NCI-H1694 (cell line): ENCODE measurements at places on chromosomes 4 and X.
A peak's percentile ranks its signal among the peaks of the same experiment; 100 is the strongest.

GRCh38 chr4:19026281-19026680 is 1004.7 kb upstream of the LCORL start:
- no peak for DNase-seq

DNA sequence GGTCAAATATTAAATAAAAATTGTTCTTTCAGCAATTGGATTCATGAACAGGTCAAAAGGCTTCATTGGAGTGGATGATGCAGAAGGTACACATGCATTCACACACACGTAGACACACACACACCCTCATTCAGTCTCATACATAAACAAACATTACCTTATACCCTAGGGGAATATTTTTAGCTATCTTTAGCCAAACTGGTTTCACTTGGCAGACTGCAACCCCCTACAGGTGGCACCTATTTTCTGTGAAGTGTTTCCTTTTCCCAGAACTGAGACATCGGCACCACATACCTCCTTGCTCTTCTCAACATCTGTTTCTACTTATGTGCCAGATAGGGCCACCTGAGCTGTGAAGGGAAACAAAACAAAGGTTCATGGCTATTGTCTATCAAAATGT is 18.5 kb upstream of the KDR start:
- DNase-seq = no peak

GRCh38 chr4:17805580-17806155 is 4.9 kb downstream of the DCAF16 start:
- DNase-seq = no peak

DNA sequence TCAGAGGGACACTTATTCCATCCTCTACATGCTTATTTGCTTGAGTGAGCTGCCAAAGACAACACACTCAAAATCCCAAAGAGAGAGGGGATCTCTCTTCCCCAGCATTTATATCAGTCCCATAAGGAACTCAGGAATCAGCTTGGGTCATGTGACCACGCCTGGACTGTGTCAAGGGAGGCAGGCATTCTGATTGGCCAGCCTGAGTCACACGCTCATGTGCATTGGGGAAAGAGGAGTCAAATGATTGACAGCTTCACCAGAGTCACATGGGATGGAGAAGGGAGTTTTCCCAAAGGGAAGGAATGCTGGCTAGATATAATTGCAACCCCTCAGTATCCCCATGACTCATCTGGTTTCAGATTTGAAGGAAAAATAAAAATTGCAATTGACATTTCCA is 49.0 kb downstream of the RWDD4 start:
- no peak for DNase-seq

- DNase-seq = peak; percentile 6
These were observed 315.8 kb downstream of the STIM2 start for GRCh38 chr4:27176400-27176799.

GRCh38 chr4:14087459-14087858 is 459.9 kb upstream of the BOD1L1 start:
- DNase-seq = no peak

DNA sequence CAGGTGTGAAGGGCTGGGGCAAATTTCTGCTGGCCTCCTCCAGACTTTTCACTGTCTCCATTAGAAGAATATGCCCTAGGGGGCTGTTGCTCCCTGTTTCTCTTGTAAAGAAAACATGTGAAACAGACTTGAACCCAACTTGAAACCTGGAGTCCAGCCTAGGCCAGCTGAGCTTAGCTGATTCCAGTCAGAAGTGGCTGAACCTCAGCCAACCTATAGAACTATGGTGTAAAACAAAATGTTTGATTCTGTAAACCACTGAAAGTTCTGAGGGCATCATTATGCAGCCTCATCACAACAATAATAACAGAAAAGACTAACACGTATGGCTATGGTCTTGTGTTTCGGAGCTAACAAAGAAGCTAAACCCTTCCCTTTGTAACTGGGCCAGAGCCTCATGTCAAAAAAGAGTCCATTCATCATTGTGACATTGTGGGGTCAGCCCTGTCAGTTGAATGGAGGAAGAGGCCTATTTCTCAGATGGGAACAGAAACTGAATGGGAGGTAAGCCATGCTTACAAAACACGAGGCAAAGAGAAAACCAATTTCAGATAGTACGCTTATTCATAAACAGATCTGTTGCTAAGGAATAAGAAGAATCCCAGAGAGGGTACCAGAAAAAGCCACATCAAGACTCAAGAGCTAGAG is 34.1 kb downstream of the SETD7 start:
- DNase-seq = no peak

- peak; percentile 0 for DNase-seq
These were observed 44.6 kb downstream of the C4orf33 start for GRCh38 chr4:129140521-129140920.

DNA sequence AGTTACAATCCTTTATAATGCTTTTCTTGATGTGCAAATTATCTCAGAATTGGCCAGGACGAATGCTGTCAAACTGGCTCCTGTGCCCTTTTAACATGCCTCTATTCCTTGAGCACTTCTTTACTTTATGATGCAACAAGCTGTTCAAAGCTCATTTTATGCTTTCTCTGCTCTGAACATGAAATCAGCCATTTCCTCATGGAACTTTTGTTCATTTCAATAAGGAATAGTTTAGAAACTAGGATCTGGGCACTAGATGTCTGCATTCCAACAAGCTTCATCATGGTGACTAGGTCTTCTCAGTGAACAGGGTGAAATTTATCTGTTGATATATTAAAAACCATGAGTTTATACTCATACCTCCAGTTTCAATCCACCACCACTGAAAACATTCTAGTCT is 87.3 kb upstream of the TEX13A start:
- no peak for DNase-seq

DNA sequence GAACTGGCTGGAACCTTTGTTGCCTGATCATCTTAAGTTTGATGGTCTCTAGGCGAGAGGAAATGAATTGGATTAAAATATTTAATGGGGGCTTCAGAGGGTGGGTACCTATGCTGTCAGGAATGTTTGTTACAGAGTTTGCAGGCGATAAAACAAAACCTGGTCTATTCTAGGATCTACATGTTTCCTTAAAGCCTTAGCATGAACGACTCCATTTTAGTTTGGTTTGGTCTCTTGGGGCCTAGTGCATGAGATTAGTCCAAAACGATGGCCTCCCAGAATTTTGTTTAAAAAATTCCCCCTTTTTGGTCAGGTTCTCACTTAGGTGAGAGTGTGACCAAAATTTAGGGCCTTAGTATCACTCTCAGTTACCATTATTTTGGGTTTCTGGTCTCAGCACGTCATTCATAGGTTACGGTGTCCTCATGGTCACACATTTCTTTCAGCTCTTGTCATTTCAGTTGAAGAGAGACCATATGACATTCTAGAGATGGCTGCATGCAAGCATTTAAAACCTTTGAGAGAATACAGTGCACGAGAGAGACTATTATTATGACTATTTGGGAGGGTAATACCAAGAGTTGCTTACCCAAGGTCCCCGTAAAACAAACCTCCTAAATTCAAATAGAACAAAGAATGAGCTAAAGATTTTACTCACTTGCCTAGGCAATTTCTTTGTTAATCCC is 13.8 kb downstream of the MOB1B start:
- no peak for DNase-seq

- no peak for DNase-seq
These were observed 110.3 kb upstream of the PTPN13 start for GRCh38 chr4:86483773-86484172.

GRCh38 chrX:2360731-2361130 is 140.0 kb downstream of the DHRSX start:
- no peak for DNase-seq

- DNase-seq = no peak
These were observed 432.9 kb downstream of the GRXCR1 start for GRCh38 chr4:43325220-43325967.

DNA sequence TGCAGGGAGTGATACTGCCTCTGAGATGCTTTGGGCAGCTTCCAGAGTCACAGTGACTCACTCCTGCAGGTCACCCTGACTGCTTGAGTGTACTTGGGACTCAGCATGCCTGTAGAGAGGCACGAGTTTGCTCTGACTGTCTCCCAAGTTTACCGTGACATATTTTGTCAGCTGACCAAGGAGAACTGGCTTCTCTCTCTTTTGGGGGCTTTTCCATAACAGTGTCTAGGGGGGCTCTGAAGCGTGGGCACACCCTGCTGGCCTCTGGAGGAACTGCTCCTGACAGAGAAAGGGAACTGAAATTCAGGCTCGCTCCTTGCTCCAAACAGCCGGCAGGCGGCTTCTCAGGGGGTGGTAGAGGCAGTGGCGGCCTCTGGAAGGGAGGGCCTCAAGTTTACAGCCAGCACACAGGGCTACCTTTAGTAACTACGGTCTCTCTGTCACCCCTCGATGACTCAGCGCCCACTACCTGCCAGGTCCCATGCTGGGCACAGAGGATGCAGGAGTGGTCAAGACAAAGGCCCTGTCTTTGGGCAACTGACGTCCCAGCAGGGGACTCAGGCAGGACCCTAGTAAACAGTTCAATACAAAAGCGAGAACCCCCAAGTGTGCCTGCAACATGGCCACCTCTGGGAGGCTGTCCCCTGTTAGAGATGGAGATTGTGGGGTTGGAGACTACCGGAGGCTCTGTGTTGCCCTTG is 17.8 kb downstream of the ZNF185 start:
- peak; percentile 45 for DNase-seq

DNA sequence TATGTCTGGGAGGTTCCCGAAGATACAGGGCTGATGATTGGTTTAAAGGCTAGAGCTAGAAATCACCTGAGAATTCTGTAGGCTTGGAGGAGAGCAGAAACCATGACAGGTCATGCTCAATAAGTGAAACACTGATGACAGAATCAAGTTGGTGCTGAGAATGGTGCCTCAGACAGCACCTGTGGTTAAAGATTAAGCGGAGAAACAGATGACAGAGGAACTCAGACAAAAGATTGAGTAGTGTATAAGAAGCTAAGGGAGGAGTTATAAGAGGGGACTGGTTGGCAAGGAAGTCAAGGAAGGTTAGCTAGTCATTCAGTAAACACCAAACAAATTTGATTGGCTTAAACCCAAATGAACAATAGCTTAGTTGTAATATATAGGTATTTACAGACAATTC is 385.4 kb upstream of the CNKSR2 start:
- no peak for DNase-seq

- DNase-seq = no peak
These were observed 348.4 kb downstream of the FBXO8 start for GRCh38 chr4:173934933-173935620.

GRCh38 chrX:70479247-70479921 is 34.7 kb downstream of the DLG3 start:
- DNase-seq = no peak

- DNase-seq = peak; percentile 51
These were observed 6.0 kb upstream of the VGLL1 start for GRCh38 chrX:136525738-136526606.

GRCh38 chr4:71338846-71339593 is at the start of gene SLC4A4:
Gene SLC4A4 (plus strand): TSS chr4:71339020.
- no peak for DNase-seq

DNA sequence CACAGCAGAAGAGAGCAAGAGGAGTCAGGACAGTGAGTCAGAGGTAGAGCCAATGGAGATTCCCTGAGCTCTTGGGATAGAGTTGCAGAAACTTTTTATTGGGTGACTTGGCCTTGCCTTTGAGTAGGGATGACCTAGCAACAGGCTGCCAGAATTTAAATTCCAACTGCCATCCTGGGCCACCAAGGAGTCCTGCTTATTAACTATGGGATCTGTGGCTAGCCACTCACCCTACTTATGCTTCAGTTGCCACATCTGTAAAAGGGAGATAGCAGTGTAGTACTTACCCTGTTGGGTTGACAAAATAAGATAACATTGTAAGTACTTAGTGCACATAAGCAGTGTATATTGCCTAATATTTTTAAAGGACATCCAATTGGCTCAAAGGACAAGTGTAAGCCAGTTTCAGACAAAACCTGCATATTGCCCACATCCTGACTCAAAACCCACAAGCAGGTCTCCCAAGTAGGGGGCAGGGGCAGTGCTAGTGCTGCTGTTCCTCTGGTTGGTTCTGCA is 43.5 kb upstream of the TMEM164 start:
- no peak for DNase-seq

DNA sequence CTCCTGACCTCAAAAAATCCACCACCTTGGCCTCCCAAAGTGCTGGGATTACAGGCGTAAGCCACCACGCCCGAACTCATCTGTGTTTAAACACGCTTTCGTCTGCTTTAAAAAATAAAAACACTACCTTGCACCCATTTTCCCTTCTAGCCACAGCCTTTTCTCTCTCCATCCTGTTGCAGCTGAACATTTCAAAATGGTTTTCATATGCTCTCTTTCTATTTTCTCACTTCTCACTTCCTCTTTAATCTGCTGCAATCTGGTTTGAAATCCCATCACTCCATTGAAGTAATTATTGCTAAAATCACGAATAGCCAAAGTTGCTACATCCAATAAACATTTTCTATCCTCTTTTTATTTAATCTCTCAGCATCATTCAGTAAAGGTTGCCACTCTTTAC is 70.0 kb downstream of the DCHS2 start:
- no peak for DNase-seq
